Tracheal epithelial cell (primary cell): ENCODE measurements at places on chromosomes 6 and 20. TPM values are rescaled to one million over a fixed set of nuclear protein-coding genes. Genes with fewer than 3 reads are reported as not detected.

Gene BAG2
- 2.1 and 2.7 TPM in 2 replicates for total RNA-seq

Gene SIM1
- 0.72 TPM in 1 of 2 replicates, not detected in the other for total RNA-seq

Gene ADGRF4
- 16.0 and 27.0 TPM in 2 replicates for total RNA-seq

Gene FNDC1
- total RNA-seq, result not detected in 2 replicates
